Cortex of kidney (tissue), 1 donor: ENCODE measurements at places on chromosomes 16 and 17.

DNA sequence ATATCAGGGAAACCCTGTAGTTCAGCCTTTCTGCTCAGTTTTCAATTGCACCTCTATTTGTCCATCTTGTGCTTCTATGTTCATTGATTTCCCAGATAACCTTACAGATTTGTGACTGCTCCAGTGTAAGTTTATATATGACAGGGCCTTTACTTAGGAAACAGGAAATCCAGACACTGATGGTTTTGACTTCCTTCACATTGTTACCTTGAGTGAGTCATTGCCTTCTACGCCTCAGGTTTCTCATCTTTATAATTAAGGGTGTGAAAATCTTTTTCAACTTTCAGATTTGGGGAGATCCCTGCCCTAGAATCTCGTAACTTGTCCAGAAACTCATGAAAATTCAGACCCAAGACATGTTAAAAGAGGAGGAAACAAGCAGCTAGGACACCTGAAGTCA is 342.4 kb upstream of the TBX2 start:
- DNase-seq, result no peak

DNA sequence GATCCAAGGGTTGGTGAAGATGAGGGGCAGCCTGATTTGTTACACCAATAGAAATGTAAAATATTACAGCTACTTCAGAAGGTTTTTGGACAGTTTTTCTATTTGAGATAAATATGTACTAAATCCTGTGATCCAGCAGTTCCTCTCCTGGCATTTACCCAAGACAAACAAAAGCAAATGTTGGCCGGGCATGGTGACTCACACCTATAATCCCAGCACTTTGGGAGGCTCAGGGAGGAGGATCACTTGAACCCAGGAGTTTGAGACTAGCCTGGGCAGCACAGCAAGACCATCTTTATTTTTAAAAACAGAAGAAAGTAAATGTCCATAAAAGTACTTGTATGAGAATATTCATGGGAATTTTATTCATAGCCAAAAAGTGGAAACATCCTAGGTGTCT is 64.8 kb upstream of the MRC2 start:
- DNase-seq, result no peak

GRCh38 chr17:237406-237955 is 56.0 kb upstream of the DOC2B start:
- no peak for DNase-seq

DNA sequence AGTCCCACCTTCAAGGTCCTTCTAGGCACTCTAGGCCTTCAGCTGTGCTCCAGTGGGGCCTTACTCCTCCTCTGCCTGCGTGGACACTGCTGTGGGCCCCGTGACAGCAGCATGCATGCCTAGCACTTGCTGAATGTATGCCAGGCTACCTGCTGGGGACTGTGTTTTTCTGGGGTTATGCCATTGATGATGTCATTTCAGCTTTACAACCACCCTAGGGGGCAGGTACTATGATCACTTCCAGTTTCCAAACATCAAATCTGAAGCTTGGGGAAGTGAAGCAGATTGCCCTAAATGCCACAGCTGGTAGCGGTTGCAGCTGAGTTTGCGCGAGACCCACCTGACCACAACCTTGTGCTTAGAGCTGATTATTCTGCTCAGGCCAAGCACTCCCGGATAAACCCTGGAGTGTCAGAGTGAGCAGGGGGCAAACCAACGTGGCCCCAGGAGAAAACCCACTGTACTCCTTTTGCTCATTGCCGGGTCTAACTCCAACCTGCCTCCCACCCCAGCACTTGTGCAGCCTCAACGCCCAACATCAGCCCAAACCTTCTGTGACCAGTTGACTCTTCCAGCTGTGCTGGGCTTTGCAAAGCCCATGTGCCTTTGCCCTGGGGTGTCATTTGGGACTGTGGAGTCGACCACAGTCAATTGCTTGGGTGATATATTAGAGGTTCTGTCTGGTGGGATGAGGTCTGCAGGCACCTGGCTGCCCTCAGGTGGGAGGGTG is 168.4 kb downstream of the ENGASE start:
- no peak for DNase-seq
